ENCODE measurements at places on chromosomes 5 and 9.

- no peak for DNase-seq
Measured at GRCh38 chr5:56852228-56853000, 37.1 kb downstream of the MAP3K1 start.

DNA sequence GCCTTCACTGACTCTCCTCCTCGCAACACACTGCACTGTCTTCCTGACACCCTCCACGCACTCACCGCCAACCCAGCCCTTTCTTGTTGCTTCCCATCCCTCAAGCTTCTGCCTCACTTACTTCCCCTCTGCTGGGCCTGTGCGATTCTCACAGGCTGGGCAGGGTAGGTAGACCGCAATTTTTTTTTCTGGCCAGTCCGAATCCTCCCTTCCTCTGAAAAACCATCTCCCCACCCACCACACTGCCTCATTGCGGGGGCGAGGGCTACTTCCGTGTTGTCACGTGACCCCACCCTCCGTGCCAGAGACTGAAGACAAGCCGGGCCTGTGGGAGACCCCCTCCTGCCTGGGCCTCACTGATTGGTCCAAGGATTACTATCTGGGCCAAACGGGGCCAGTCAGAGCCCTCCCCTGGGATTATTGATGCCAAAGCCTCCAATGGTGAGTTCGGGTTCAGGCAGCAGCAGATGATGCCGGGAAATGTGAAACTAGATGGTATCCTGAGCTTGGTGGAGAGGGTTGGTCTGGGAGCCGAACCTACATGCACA lies 73.1 kb downstream of the STK10 start:
- DNase-seq = no peak

- DNase-seq = peak; percentile 55
Measured at GRCh38 chr9:101458963-101459631, 23.5 kb upstream of the ALDOB start.

DNA sequence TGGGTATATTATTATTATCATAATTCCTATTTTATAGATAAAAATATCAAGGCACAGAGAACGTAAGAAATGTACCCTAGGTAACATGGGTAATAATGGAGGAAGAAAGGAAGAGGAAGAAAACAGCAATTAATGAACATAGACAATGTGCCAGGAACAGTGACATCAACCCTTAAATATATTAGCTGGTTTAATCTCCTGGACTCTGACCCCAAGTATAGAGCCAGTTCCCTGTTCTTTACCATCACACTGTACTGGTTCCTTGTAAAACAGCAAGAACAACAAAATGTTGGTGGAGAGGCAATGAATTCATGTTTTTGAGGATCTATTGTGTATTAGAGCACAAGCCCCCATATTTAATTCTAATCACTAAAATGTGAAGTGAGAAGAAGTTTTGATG lies 192.1 kb downstream of the SMC2 start:
- DNase-seq = no peak

DNA sequence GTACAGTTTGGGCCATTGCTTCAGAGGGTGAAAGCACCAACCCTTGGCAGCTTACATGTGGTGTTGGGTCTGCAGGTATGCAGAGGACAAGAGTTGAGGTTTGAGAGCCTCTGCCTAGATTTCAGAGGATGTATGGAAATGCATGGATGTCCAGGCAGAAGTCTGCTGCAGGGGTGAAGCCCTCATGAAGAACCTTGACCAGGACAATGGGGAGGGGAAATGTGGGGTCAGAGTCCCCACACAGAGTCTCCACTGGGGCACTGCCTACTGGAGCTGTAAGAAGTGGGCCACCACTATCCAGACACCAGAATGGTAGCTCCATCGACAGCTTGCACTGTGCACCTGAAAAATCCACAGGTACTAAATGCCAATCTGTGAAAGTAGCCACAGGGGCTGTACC lies 113.6 kb upstream of the SPATA31C2 start:
- DNase-seq = no peak

DNA sequence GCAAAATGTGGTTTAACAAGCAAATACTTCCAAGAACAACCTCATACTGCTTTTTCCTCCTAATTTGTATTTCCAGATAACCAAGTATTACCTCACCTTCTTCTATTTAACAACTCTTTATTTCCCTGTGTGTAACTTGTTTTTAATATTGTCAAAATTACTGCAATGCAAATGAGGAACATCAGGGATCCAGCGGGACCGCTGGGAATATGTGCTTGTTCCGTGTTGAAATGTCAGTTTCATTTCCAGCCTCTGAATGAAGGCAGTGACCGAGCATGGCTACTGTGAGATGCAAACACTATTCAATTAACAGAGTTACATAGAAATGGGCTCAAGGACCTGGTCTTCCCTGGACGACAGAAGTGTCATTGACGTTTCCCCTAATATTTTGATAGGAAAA lies 110.8 kb upstream of the CTSL start:
- no peak for DNase-seq

DNA sequence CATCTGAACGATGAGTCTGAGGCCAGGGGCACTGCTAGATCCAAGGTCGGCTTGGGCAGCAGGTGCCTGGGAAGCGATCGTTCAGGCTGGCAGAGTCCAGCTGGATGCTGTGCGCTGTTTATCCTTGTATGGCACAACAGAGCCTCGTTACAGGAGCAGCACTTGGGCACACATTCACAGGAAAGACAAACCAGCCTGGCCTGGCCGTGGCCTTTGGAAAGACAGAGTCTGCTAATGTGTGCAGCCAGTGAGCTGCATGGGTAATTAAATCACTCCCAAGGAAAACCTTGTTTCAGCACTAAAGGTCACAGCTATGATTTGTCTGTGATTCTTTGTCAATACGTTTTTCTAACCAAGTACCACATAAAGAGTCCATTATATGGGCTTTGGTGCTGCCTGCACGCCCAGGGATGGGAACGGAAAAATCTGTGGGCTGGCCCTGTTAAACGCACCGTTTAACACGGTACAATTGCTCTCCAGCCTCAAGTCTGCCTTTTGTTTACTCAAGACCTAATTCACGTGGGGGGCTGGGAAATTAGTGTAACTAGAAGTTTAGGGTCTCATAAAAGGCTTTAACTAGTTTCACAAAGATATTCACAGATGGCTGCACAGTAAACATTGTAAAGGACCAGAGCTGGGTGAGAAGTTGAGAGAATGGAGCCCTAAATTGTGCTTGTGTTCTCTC lies 509.3 kb downstream of the KDM4C start:
- peak; percentile 27 for DNase-seq

DNA sequence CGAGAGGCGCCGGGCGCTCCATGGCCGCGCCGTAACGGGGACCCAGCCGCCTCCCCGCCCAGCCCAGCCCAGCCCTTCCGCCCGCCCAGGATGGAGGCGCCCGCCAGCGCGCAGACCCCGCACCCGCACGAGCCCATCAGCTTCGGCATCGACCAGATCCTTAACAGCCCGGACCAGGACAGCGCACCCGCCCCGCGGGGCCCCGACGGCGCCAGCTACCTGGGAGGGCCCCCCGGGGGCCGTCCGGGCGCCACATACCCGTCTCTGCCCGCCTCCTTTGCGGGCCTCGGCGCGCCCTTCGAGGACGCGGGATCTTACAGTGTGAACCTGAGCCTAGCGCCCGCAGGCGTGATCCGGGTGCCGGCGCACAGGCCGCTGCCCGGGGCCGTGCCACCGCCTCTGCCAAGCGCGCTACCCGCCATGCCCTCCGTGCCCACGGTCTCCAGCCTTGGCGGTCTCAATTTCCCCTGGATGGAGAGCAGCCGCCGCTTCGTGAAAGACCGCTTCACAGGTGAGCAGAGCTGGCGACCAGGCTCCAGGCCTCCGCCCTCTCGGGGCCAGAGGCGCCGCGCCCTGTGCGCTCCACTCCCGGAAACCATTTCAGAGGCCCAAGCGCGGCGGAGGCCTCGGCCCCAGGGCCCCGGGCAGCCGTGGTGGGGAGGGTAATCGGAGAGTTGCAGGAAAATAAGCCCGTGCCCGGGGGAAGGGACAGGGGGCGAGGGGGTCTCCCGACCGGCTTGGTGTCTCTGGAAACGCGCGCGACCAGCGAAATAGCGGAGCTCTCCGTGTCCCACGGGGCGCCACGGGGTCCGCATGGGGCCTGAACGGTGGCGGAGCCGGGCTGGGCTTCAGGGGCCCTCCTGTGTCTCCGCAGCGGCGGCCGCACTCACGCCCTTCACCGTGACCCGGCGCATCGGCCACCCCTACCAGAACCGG lies 496 bp downstream of the TLX3 start:
- DNase-seq = no peak

DNA sequence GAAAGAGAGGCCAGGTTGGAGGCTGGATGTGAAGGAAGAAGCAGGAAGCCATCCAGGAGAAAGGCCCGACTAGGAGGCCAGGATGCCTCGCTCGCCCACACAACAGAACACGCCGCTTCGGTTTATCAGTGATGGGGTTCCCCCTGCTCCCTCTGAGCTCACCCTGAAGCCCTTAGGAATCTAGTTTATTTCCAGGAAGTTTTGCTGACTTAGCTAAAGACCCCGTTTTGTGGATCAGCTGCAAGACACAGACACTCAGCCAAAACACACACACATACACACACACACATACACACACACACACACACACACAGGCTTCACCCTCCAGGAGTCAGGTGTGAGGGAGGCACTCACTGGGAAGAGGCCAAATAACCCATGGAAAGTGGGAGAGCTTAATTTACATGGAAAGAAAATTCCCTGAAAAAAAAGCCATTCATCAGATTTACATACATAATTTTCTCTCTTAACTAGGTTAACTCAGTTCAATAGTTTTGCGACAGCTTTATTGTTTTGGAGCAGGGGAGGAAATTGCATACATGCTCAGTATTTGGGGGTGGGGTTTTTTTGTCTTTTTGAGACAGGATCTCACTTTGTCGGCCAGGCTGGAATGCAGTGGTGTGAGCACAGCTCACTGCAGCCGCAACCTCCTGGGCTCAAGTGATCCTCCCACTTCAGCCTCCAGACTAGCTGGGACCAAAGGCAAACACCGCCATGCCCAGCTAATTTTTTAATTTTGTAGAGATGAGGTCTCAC lies 92.7 kb upstream of the HAND1 start:
- no peak for DNase-seq

- DNase-seq = peak; percentile 79
Measured at GRCh38 chr5:176743136-176743861, 67.1 kb upstream of the UNC5A start.

DNA sequence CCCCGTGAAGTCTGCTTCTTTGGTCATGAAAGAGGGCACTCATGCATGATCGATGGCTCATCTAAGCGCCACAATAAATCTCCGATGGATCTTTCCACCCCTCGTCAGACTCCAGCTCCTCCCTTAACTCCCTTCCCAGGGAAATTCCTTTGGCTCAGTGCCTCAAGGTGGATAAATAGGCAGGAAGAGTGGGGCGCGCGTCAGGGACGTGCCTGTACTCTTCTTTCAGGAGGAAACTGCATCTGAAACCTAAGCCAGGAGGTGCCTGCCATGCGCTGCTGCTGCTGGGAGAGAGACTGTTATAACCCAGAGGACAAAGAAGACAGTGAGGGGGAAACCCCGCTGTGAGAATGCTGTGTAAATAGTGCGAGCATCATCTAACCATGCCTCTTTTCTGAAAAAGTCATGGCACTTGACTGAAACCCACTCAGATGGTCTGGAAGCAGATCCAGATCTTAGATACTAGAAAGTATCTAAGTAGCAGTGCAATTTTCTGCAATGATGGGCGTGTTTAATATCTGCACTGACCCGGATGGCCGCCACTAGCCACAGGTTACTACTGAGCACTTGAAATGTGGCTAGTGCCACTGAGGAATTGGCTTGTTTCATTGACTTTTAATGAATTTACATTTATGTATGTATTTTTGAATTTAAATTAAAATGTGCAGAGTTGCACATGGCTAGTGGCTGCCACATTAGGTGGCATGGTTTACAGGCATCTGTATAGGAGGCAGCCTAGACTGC lies 120.3 kb upstream of the BASP1 start:
- peak; percentile 48 for DNase-seq

DNA sequence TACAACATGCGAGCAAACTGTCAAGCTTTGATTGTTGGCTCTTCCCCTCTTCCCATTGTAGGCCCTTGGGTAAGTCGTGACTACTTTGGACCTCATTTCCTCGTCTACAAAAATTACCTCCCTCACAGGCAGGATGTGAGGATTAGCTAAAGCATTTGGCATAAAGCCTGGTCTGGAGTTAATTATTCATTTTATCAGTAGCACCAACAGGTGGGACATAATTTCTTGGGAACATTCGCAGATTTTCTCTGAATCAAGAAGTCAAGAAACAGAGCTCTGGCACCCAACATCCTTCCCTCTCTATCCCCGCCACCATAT lies 39.9 kb upstream of the SEMA6A start:
- no peak for DNase-seq

- no peak for DNase-seq
Measured at GRCh38 chr5:81046041-81046440, 85.9 kb downstream of the RASGRF2 start.

DNA sequence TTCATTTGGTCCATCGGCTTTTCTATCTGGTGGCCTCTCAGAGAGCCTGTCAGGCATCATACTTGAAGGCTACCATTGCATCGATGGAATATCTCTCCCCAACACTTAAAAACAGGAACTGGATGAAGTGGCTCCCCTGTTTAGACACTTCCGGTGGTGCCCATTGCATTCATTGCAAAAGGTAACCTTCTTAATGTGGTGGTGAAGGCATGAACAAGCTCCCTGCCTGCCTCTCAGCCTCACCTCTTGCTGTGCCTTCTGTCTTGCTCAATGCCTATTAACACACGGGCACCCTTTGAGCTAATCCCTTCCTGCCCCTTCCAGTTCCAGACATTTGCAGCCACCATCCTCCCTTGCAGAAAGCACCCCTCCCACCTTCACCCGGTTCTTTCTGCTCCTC lies 233.1 kb upstream of the MSX2 start:
- no peak for DNase-seq

DNA sequence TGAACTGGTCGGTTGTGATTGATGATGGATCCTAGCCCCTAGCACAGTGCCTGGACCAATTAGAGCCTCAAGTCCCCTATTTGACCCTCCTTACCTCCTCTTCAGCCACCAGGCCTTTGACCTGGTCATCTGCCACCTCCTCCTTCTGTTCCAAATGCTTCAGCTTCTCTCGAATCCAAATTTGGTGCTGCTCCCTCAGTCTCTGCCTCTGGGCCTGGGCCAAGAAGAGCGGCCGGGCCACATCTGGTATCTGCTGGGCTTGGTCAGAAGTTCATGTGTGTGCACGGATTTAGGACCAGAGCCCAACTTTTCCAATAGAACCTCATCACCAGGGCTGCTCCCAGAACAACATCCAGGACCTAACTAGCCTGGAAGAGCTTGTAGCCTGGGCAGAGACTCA lies 6.5 kb downstream of the SLC35A4 start:
- no peak for DNase-seq

- DNase-seq = no peak
Measured at GRCh38 chr5:115627295-115627865, 1.5 kb upstream of the TMED7 start.

GRCh38 chr9:133637451-133638055 lies 1.4 kb downstream of the DBH start:
- no peak for DNase-seq

- DNase-seq = no peak
Measured at GRCh38 chr5:143188083-143188482, 215.4 kb downstream of the NR3C1 start.

- DNase-seq = no peak
Measured at GRCh38 chr5:90601468-90601867, 42.9 kb downstream of the ADGRV1 start.

GRCh38 chr5:1882337-1883119 lies at the start of gene IRX4:
IRX4 (minus strand) TSS chr5:1882925; CDS start chr5:1882647, 278 bp downstream.
- DNase-seq = no peak
